ENCODE measurements at places on chromosomes 1 and 21. TPM values are rescaled to one million over a fixed set of nuclear protein-coding genes. Genes with fewer than 3 reads are reported as not detected.

GRCh38 chr1:170586321-170587252 lies 54.6 kb downstream of the GORAB start:
- no peak overlapping the region for H3K27ac ChIP-seq
- peaks cover 25% of the 10 kb centered on the region for H3K27me3 ChIP-seq
- H3K36me3 ChIP-seq: no peaks in the 10 kb centered on the region
- H3K4me3 ChIP-seq: no peak overlapping the region

DNA sequence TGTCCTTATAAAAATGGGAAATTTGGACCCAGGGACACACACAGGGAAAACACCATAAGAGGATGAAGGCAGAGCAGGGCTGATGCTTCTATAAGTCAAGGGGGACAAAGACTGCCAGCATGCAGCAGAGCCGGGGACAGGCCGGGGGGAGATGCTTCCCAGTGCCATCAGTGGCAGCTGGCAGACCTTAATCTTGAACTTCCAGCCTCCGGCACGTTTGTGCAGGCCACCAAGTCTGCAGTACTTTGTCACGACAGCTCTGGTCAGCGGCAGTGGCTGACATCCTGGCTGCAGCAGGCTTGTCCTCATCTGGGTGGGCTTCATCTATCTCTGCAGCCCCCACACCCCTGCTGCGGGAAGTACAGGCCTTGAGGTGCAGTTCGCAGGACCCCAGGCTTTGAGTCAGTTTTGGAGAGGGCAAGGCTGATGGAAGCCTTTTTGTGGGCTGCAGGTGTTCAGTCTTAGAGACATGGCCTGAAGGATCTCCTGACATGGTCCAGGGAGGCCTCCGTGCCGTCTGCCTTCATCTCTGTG lies 186.0 kb downstream of the DYRK1A start:
- peaks cover 5% of the 10 kb centered on the region for H3K27me3 ChIP-seq
- H3K4me3 ChIP-seq: no peak overlapping the region
- no peaks in the 10 kb centered on the region for H3K36me3 ChIP-seq
- no peaks in the 10 kb centered on the region for H3K4me1 ChIP-seq
- H3K27ac ChIP-seq: no peak overlapping the region

DNA sequence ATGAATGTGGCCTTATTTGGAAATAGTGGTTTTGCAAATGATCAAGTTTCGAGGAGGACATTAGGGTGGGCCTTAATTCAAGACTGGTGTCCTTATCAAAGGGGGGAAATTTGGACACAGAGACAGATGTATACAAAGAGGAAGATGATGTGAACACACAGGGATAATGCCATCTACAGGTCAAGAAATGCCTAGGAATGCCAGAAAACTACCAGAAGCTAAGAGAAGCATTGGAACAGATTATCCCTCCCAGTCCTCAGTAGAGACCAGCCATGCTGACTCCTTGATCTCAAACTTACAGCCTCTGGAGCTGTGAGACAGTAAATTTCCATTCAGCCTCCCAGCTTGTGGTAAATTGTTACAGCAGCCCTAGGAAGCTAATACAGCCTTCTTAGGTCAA lies 151.4 kb downstream of the PTGER3 start:
- H3K4me1 ChIP-seq: peaks cover 15% of the 10 kb centered on the region
- no peak overlapping the region for H3K4me3 ChIP-seq
- no peak overlapping the region for H3K27ac ChIP-seq
- DNase-seq: no peak

- H3K27me3 ChIP-seq: peaks cover 4% of the 10 kb centered on the region
- H3K27ac ChIP-seq: no peak overlapping the region
- no peak for DNase-seq
- no peaks in the 10 kb centered on the region for H3K36me3 ChIP-seq
Measured at GRCh38 chr1:209389258-209389657, 194.3 kb upstream of the CAMK1G start.

DNA sequence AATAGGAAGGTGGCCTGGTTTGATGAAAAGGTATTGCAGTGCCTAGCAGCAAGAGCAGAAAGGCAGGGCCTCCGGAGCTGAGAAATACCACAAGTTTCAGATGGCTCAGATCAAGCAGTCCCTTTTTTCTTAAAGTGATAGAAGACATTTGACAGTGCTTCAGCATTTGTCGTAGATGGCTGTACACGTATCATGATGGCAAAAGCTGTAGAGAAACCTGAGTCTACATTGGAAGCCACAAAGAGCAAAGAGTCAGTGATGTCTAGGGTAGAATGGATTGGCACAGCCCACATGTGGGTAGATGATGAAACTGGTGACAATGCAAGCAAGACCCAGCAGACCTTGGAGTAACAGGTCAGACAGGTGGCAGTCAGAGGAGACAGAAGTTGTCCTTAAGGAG lies 101.3 kb upstream of the ARTN start:
- peak overlapping the region; percentile 64 for H3K27ac ChIP-seq
- peaks cover 15% of the 10 kb centered on the region for H3K36me3 ChIP-seq
- peak; percentile 42 for DNase-seq
- peaks cover 58% of the 10 kb centered on the region for H3K4me1 ChIP-seq
- H3K4me3 ChIP-seq: no peak overlapping the region
- no peaks in the 10 kb centered on the region for H3K27me3 ChIP-seq

DNA sequence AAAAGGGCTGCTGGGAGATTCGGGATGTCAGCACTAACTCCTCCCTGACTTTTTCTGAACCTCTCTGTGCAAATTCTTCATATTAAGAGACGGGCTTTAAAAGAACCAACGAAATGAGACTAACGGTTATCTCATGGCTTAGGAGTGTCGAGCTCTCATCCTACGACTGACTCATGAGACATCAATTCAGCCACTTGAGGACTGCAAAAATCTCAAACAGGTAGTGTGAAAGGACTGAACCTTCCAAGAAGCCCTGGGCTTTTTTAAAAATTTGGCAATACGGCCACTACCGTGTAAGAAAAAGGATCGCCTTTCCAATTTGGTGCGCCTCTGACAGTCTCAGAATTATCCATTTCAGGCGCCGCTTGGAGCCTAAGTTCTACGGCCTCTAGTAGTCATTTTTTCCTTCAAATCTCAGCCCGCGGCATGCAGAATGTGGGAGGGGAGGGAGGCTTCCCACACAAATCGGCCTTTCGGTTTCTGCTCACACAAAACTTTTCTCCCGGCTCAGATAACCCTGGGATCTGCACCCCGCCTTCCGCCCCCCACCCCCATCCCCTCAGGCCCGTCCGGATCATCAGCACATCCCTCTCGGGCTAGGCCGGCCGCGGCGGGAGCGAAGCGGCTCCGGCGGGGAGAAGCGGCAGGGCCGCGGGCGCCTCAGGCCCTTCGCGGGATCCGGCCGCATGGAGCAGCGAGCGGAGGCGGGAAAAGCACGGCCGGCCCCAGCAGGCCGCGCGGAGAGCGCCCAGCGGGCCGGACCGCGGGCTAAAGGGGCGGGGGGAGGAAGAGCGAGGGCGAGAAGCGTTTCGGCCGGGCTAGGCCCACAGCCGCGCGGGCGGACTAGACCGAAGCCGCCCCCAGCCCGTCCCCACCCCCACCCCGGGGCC lies 618 bp downstream of the HNRNPR start:
- H3K4me3 ChIP-seq: peak overlapping the region; percentile 86
- no peaks in the 10 kb centered on the region for H3K27me3 ChIP-seq
- H3K4me1 ChIP-seq: peaks cover 41% of the 10 kb centered on the region
- DNase-seq: peak; percentile 55
- peak overlapping the region; percentile 94 for H3K27ac ChIP-seq
- peaks cover 37% of the 10 kb centered on the region for H3K36me3 ChIP-seq

DNA sequence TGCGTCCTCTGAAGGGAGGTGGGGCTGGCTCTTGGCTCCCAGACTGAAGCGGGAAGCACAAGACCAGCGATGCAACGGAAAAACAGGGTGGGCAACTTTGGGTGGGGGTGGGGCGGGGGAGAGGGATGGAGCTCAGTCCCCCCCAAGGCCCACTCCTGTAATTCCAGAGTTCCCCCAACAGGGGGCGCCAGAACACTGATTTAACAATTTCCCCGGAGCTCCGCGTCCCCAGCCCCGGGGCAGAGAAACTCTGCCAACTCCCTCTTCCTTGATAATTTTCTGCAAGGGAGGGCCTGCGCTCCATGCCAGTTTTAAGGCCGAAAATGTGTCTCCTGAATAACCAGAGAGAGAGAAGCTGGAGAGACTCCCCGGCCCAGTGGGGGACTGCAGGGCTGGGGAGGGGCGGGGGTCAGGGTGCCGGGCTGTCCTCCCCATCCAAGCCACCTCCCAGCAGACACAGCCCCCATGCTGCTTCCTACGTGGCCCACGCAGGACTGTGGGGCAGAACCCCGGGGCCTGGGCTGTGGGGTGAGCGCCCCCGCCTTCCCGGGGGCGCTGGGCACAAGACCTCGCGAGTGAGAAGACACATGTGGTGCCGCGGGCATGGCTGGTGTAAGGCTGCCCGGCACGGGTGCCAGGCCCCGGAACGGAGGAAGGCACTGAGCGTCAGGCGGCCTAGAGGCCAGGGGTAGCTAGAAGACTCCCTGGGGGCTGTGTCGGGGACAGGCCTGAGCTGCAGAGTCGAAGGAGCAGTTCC lies 51.4 kb downstream of the KIF21B start:
- H3K27ac ChIP-seq: no peak overlapping the region
- no peak overlapping the region for H3K4me3 ChIP-seq
- H3K4me1 ChIP-seq: peaks cover 10% of the 10 kb centered on the region
- H3K36me3 ChIP-seq: peaks cover 70% of the 10 kb centered on the region

- H3K36me3 ChIP-seq: peaks cover 6% of the 10 kb centered on the region
- no peak overlapping the region for H3K4me3 ChIP-seq
- peak; percentile 37 for DNase-seq
- peak overlapping the region; percentile 17 for H3K27ac ChIP-seq
- peaks cover 51% of the 10 kb centered on the region for H3K4me1 ChIP-seq
Measured at GRCh38 chr1:165842671-165843129, 15.3 kb downstream of the UCK2 start.

The KISS1 gene
- total RNA-seq: not detected

The USH2A gene
- total RNA-seq: not detected

The TNFRSF18 gene
- 17.5 TPM for total RNA-seq

The ZC3H12A gene
- total RNA-seq: 15.1 TPM

The ADAM30 gene
- total RNA-seq: not detected

The LCE6A gene
- not detected for total RNA-seq

The RHOU gene
- total RNA-seq: 9.5 TPM
